ENCODE measurements at places on chromosomes 7 and 10.

GRCh38 chr10:63265222-63265617 is 132.1 kb downstream of the NRBF2 start:
- H3K27ac ChIP-seq: peak overlapping the region; percentile 97
- peak overlapping the region; percentile 67 for H3K4me3 ChIP-seq
- peaks cover 35% of the 10 kb centered on the region for H3K4me1 ChIP-seq
- no peaks in the 10 kb centered on the region for H3K27me3 ChIP-seq
- H3K36me3 ChIP-seq: peaks cover 11% of the 10 kb centered on the region

DNA sequence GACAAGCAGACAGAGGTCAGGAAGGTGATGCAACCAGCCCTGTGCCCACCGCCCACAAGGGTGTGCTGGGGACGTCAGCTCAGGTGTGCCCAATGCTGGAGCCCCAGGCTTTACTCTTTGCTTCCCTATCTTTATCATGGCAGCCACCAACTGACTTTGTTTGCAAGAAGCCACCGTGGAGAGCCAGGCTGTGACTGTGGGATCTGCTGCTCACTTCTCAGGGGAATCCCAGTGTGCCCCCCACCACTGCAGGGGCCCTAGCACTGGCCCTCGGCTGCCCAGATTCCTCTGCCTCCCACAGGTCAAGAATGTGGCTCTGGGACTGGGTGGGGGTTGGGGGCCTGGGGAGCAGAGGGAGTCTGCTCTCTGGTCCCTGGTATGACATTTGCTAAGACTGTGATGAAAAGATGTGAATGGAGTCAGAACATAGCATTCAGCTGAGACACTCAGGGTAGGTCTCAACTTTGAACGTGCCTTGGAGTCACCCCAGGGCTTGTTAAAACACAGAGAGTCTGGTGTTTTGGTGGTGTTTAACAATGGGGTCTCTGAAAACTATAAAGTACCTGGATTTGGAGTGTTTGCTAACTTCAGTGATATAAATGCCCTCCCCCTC is 47.3 kb downstream of the ARHGAP22 start:
- H3K4me1 ChIP-seq: no peaks in the 10 kb centered on the region
- H3K27me3 ChIP-seq: no peaks in the 10 kb centered on the region
- H3K27ac ChIP-seq: no peak overlapping the region
- H3K4me3 ChIP-seq: no peak overlapping the region
- DNase-seq: no peak

- H3K27ac ChIP-seq: no peak overlapping the region
- peaks cover 12% of the 10 kb centered on the region for H3K27me3 ChIP-seq
- no peak for DNase-seq
- no peaks in the 10 kb centered on the region for H3K36me3 ChIP-seq
These were observed 5.8 kb downstream of the GNAI1 start for GRCh38 chr7:80140388-80140787.

DNA sequence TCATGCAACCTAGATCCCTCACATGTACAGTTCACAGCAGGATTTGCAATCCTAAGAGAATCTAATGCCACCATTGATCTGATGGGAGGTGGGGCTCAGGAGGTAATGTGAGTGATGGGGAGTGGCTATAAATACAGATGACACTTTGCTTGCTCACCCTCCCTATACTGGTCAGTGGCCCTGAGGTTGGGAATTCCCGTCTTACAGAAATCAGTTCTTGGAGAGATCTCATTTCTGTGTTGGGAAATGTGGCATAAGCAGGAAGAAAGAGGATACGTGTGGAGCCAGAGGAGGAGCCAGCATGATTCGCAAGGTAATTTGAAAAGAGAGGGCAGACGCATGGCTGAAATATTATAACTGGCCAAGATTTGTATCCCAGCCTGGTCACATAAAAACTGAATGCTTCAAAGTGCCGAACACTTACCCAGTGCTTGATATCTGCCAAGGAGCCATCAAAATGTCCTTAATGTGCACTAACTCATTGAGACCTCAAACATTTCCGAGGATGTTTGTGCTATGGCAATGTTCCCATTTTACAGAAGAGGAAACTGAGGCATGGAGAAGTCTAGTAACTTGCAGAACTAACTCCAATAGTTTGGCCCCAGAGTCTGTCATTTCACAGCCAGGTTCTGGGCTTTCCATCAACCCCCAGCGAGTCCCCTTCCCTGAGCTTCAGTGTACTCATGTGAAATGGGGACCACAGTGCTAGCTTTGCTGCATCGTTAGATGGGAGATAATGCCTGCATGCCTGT is 5.5 kb upstream of the IKZF1 start:
- H3K27me3 ChIP-seq: peaks cover 27% of the 10 kb centered on the region
- H3K36me3 ChIP-seq: no peaks in the 10 kb centered on the region
- no peak overlapping the region for H3K27ac ChIP-seq
- no peaks in the 10 kb centered on the region for H3K4me1 ChIP-seq
- DNase-seq: no peak
- no peak overlapping the region for H3K4me3 ChIP-seq

DNA sequence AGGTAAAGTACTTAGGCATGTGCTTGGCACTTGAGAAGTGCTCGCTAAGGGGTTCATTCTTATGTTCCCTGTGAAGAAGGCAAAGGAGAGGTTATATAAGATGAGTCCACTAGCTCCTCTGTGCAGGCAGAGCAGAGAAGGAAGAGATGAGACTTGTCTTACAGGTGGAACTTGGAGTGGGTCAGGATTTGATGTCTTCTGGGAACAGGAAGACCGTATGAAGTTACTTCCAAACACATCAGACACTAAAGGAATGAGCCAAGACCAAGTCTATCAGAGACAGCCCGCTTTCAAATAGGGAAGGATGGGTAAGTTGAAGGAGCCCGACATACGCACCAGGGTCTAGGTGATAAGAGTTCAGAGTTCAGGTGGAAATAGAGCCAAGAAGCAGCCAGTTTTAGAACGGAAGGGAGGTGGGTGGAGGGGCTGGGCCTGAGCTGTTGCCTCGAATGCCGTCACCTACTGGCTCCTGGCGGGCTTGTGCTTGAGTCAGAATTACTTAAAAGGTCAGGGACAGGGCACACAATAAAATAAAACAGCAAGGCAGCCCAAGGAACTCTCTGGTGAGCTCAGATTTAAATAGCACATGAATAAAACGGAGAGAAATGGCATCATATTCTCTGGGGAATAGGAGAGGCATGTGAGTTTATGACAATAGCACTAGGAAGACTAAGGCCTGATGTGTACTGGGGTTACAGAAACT is 56.1 kb upstream of the GRB10 start:
- H3K4me1 ChIP-seq: no peaks in the 10 kb centered on the region
- DNase-seq: no peak
- H3K27ac ChIP-seq: no peak overlapping the region
- H3K27me3 ChIP-seq: no peaks in the 10 kb centered on the region
- H3K36me3 ChIP-seq: no peaks in the 10 kb centered on the region
- no peak overlapping the region for H3K4me3 ChIP-seq

DNA sequence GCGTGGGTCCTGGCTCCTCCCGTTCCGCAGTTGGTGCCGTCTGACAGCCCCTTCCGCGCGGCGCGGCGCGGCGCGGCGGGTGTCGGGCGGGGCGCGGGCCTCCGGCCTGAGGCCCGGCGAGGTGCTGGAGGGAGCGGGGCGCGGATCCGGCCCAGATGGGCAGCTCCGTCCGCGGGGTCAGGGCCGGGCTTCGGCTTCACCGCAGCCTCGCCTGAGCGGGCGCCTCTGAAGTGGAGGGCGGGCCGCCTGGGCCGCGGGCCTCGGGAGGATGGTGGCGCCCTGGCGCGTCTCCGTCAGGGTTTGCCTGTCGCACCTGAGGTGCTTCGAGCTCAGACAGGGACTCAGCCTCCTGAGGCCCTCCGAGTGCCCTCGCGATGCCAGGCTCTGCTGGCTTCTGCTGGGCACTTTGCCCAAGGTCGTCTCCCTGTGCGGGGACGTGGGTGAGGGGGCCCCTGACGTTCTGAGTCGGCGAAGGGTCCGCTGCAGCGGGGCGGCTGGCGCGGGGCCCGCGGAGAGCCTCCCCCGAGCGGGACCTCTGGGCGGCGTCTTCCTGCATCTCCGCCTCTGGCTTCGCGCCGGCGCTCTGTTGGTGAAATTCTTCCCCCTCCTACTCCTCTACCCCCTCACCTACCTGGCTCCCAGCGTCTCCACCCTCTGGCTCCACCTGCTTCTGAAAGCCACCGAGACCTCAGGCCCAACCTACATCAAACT is 473 bp downstream of the ADCK2 start:
- H3K27me3 ChIP-seq: 0 out of 2 replicates have a peak, but pooled peaks cover 5% of the 10 kb centered on the region
- peak; percentile 82 for DNase-seq
- H3K4me1 ChIP-seq: peaks cover 25% of the 10 kb centered on the region
- peak overlapping the region; percentile 72 for H3K4me3 ChIP-seq

- H3K27me3 ChIP-seq: no peaks in the 10 kb centered on the region
- H3K36me3 ChIP-seq: 0 out of 2 replicates have a peak, but pooled peaks cover 6% of the 10 kb centered on the region
- H3K27ac ChIP-seq: no peak overlapping the region
- no peaks in the 10 kb centered on the region for H3K4me1 ChIP-seq
- DNase-seq: no peak
These were observed 170.3 kb downstream of the PAXIP1 start for GRCh38 chr7:154832557-154833138.

DNA sequence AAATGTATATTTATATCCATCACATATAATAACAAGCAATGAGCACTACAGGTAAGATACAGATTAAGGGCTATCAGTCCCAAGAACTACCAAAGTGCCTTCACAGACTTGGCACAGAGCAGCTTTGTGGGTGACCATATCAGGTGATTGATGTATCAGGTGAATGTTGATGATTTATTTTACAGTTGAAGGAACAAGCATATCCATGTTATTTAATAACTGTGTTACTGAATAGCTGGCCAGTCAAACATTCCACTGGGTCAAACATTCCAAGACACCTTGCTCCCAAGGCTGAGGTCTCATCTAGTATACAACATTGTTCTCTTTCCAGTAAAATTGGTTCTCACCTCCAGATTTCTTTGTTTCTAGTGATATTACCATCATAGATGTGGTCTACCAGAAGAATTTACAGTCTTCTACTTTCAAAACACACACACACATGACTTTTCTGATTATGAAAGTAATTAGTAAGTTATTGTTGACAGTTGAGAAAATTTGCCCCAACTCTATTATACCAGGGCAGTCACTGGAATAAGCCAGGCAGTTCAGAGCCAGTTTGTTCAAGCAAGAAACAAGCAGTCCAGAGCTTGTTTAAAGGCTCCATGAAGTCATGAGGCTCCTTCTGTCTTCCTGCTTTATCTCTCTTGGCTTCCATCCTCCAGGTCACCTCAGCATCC is 68.2 kb downstream of the ELAPOR2 start:
- H3K27me3 ChIP-seq: no peaks in the 10 kb centered on the region
- peaks cover 6% of the 10 kb centered on the region for H3K4me1 ChIP-seq
- H3K27ac ChIP-seq: no peak overlapping the region
- H3K36me3 ChIP-seq: no peaks in the 10 kb centered on the region
- DNase-seq: no peak

DNA sequence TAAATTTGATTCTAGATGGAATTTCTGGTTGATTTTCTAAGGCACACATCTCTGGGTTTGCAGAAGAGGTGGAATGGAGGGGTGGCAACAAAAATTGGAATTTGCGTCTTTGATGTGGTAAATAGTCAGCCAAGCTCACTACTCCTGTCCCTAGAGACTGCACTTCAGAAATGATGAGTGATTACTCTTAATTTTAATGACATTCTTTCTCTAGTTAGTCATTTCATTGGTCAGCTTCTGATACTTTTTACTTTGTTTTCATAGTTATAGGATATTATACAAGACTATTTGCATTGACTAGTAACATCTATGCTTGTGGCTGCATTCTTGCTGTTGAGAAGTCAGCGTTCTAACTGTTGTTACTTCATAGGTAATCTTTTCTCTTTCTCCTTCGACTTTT is 658.3 kb downstream of the SUGCT start:
- H3K27ac ChIP-seq: no peak overlapping the region
- no peak for DNase-seq
- no peak overlapping the region for H3K4me3 ChIP-seq

GRCh38 chr10:35808344-35808743 is 166.2 kb upstream of the FZD8 start:
- DNase-seq: no peak
- no peaks in the 10 kb centered on the region for H3K36me3 ChIP-seq
- H3K27ac ChIP-seq: no peak overlapping the region
- no peaks in the 10 kb centered on the region for H3K27me3 ChIP-seq
- no peak overlapping the region for H3K4me3 ChIP-seq

- no peaks in the 10 kb centered on the region for H3K4me1 ChIP-seq
- H3K27ac ChIP-seq: no peak overlapping the region
- no peak for DNase-seq
- H3K36me3 ChIP-seq: no peaks in the 10 kb centered on the region
These were observed 22.8 kb downstream of the AKR1C3 start for GRCh38 chr10:5117026-5117425.

DNA sequence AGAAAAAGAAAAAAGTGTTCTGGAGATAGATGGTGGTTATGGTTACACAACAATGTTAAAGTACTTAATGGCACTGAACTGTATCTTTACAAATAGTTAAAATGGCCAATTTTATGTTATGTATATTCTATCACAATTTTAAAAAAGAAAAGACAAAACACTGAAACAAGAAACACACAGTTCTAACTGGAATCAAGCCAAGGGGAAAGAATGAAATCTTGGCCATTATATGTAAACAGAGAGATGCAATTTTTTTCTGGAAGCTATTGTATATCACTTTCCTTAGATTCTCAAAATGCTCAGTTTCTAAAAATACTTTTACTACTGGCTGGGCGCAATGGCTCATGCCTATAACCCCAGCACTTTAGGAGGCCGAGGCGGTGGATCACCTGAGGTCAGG is 4.1 kb downstream of the COA1 start:
- H3K27ac ChIP-seq: no peak overlapping the region
- no peaks in the 10 kb centered on the region for H3K27me3 ChIP-seq
- H3K4me1 ChIP-seq: no peaks in the 10 kb centered on the region
- no peak overlapping the region for H3K4me3 ChIP-seq
